T-helper 17 cell (primary cell): ENCODE measurements at places on chromosomes 5 and 9. TPM values are rescaled to one million over a fixed set of nuclear protein-coding genes. Genes with fewer than 3 reads are reported as not detected.

Gene ZNF618
- total RNA-seq = 0.60 TPM

- DNase-seq = no peak
Observed at GRCh38 chr9:87324613-87325194, 173.0 kb upstream of the DAPK1 start.

- no peak for DNase-seq
Observed at GRCh38 chr5:135476615-135477581, 24.7 kb upstream of the TIFAB start.

GRCh38 chr9:130824079-130824478 lies 11.0 kb upstream of the ABL1 start:
- no peak for DNase-seq
